ENCODE measurements at places on chromosomes 2 and 18.
A peak's percentile ranks its signal among the peaks of the same experiment; 100 is the strongest.

DNA sequence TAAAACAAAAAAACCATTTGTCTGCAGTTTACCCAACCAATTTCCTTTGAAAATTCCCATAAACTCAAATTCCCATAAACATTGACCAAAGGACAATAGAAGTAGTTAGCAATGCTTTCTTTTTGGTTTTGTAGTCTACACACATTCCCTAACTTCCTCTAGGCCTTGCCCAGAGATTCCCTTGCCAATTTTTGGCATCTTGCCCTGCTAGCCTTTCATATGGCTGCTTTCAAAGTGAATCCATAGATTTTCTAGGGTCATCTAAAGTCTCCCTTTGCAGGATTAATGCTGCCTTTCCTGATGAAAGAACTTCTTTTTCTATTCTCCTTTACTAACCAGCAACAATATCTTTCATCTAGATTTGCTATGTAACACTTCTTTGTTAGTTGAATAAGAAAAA lies 33.4 kb downstream of the THSD7B start:
- no peak overlapping the region for H3K4me3 ChIP-seq
- H3K4me1 ChIP-seq: no peaks in the 10 kb centered on the region
- H3K27me3 ChIP-seq: no peaks in the 10 kb centered on the region
- DNase-seq: no peak

- H3K4me1 ChIP-seq: no peaks in the 10 kb centered on the region
- no peaks in the 10 kb centered on the region for H3K36me3 ChIP-seq
- H3K27me3 ChIP-seq: peaks cover 11% of the 10 kb centered on the region
- DNase-seq: no peak
- no peak within 1 kb of the TSS for H3K27ac ChIP-seq
Measured at GRCh38 chr2:169509298-169509885, at the start of gene KLHL41. KLHL41 (plus strand) TSS chr2:169509702; CDS start chr2:169509779, 77 bp downstream.

DNA sequence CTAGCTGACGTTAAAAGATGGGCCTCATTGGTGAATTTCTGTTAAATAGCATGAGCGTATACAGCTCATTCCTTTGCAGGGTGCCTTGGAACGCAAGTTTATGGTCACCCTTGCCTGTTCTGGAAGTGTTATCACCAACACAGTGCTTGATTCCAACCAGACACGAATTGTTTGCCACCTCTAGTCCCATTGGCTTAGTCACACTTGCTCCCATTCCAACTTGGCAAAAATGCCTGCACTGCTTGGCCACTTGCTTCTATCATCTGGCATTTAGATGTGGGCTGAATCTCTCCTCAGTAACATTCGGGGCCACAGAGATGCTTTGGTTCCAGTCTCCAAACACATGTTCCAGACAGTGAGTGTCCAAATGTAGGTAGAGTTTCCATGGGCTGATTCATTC lies 27.5 kb upstream of the ACVR1 start:
- no peaks in the 10 kb centered on the region for H3K36me3 ChIP-seq
- no peaks in the 10 kb centered on the region for H3K27me3 ChIP-seq
- no peak overlapping the region for H3K27ac ChIP-seq
- DNase-seq: no peak
- H3K4me3 ChIP-seq: no peak overlapping the region

DNA sequence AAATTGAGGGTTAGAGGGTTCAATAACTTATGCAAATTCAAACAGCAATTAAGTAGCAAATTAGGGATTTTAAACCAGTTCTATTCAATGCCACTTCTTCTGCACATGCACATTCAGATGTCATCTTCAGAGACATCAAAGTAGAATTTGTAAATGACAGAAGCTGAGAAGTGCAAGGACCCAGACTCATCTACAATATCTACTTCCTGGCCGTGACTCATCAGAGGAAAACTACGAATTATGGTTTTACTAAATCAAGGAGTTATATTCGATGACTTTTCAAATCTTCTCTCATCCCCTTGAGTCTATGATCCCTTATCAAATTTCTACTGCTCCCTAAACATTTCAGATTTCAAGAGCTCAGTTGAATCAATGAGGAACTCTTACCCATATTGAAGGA lies 20.0 kb upstream of the STAT4 start:
- no peak overlapping the region for H3K4me3 ChIP-seq
- H3K27ac ChIP-seq: peak overlapping the region; percentile 24
- no peak for DNase-seq
- no peaks in the 10 kb centered on the region for H3K27me3 ChIP-seq

- no peak overlapping the region for H3K27ac ChIP-seq
- DNase-seq: no peak
- peaks cover 7% of the 10 kb centered on the region for H3K4me1 ChIP-seq
- H3K36me3 ChIP-seq: no peaks in the 10 kb centered on the region
- H3K27me3 ChIP-seq: no peaks in the 10 kb centered on the region
Measured at GRCh38 chr2:101200676-101201075, 49.5 kb upstream of the TBC1D8 start.
